ENCODE measurements at places on chromosomes 12 and 14.
A peak's percentile ranks its signal among the peaks of the same experiment; 100 is the strongest.

- no peak for DNase-seq
Observed at GRCh38 chr12:67692966-67693365, 44.4 kb downstream of the DYRK2 start.

DNA sequence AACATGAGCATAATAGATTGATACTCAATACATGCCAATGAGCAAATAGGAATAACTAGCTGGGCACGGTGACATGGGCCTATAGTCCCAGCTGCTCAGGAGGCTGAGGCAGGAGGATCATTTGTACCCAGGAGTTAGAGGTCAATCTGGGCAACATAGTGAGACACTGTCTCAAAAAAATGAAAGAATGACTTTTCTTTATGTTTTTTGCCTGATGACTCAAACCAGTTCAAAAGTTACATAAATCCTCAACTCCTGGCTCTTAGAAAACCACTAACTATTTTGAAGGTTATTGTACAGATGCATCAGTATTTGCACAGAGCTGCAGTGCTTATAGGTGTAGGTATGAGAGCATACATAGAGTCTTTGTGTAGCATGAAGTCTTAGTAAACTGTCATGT is 219.2 kb upstream of the RGS6 start:
- no peak for DNase-seq

DNA sequence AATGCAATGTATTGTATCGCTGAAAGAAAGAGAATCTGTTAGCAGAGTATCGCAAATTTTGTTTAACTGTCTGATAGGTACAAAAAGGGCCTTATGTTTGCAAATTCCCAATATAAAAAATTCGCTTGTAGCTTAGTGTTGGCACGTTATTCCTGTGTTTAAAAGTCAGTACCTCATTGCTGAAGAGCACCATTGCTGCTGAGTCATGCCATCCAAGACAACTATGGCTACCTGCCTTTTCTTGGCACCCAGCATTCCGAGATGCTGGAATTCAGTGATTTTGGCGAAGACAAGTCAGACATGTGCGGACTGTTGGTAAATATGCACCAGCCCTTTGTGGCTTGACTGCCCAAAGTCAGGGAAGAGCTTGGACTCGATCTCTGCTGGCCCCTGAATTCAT is 149.5 kb upstream of the EEA1 start:
- no peak for DNase-seq

GRCh38 chr12:70719672-70720420 is 82.6 kb upstream of the PTPRB start:
- peak; percentile 41 for DNase-seq

GRCh38 chr14:78363008-78363407 is 192.8 kb downstream of the NRXN3 start:
- DNase-seq: no peak

GRCh38 chr12:115811929-115812328 is 465.6 kb downstream of the MED13L start:
- DNase-seq: no peak

- DNase-seq: no peak
Observed at GRCh38 chr12:23666866-23667265, 282.6 kb downstream of the SOX5 start.

GRCh38 chr14:50774542-50775267 is 56.3 kb downstream of the NIN start:
- no peak for DNase-seq

- peak; percentile 36 for DNase-seq
Observed at GRCh38 chr14:26276757-26277156, 321.1 kb downstream of the NOVA1 start.

GRCh38 chr12:95633732-95634465 is 82.6 kb upstream of the USP44 start:
- DNase-seq: no peak

DNA sequence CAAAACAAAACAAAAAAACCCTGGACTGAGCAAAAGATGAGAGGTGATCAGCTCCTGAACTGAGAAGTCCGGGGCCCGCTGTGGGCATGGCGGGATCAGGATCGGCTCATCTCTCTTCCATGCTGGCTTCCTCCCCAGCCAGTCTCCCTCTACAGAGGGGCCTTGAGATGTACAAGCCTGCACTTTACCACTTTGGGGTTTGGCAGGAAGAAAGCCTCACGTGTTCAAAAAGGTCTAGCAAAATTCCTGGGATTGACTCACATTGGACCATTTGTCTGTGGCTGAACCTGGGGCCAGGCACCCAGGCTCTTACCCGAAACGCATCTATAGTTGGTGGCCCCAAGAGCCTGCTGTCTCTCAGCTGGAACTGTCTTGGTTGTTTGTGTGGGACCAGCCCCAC is 89.0 kb downstream of the SLC24A4 start:
- DNase-seq: no peak

- no peak for DNase-seq
Observed at GRCh38 chr14:61940666-61941420, 178.6 kb downstream of the SNAPC1 start.

- no peak for DNase-seq
Observed at GRCh38 chr12:79690142-79690637, 574 bp downstream of the PAWR start.

DNA sequence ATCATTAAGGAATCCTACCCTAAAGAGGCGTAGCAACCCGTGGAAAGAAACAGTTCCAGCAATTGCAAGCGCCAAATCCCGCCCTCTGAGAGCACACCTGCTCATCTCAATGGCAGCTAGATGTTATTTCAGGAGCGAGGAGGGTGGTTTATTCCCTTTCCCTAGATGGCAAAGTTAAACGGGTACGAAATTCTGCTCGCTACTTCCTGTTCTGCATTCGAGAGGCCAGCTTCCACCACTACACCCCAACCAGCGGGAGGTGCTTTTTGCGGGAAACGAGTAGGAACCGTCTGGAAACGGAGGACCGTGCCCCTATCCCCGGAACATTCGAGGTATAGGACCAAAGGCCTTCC is 536 bp downstream of the VPS29 start:
- DNase-seq: peak; percentile 51
